ENCODE measurements at places on chromosomes 2 and 18. TPM values are rescaled to one million over a fixed set of nuclear protein-coding genes. Genes with fewer than 3 reads are reported as not detected.

DNA sequence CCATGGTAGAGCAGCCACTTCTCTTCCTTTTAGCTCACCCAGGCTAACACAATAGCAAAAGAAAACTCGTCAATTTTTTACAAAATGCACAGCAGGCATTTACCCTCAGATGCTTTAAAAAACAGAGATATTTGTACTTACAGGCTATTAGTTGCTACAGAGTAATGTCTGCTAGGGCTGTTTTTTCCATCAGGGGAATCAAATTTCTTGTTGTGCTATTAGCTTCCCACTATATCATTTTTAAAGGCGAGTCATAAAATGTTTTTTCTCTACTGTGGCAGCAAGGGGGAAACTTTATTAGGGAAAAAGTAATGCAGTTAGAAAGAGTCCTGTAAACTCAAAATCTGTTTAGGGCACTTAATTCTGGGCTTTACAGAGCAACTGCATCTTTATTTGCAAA lies 277.9 kb upstream of the THSD7B start:
- no peak for DNase-seq

- DNase-seq = no peak
Observed at GRCh38 chr2:36137612-36138011, 218.0 kb upstream of the CRIM1 start.

GRCh38 chr2:240510513-240511210 lies 47.1 kb downstream of the ANKMY1 start:
- no peak for DNase-seq

DNA sequence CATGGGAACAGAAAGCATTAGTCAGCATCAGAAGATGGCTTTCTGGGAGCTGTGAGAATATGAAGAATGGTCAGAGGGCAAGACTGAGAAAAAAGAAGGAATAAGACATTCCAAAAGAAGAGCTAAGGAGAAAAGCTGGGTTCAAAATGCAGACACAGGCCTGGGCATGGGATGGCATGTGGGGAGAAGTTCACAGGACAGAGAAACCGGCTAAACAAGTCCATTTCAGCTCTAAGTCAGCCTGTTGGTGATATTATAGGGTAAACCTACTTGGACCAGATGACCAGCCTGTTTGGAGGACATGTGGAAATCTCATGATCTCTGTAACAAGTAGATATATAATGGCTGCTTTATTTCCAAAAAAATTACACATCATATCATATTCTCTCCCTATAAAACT lies 91.7 kb upstream of the MEIS1 start:
- DNase-seq = no peak

DNA sequence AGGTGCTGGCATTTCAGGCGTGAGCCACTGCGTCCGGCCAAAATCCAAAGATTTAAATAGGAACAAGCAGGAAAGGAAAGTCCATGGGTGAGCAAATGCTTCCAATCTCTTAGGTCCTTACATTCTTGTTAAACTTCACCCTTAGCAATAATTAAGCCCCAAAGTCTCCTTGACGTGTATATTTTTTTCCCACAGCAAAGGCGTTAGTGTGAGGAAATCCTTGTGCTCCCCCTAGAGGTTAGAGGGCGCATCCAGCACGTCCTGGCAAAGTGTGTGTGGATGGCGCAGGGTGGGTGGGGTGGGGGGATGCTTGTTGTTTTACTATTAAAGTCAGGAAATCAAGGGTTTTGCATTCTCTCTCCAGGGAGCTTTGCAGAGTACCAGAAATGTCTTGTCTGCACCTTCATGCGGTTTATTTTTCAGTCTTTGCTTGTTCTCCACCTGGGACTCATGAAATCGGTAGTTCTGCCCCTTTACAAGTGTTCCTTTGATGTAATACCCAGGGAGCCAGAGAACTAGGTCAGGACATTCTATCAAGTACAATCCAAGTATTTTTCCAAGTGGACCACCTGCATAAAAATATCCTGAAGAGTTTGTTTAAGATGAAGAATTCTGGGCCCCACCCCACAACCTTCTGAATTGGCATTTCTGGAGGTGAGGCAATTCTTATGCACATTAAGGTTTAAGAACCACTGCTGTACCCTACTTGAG lies 22.2 kb upstream of the ITSN2 start:
- DNase-seq = peak; percentile 78

DNA sequence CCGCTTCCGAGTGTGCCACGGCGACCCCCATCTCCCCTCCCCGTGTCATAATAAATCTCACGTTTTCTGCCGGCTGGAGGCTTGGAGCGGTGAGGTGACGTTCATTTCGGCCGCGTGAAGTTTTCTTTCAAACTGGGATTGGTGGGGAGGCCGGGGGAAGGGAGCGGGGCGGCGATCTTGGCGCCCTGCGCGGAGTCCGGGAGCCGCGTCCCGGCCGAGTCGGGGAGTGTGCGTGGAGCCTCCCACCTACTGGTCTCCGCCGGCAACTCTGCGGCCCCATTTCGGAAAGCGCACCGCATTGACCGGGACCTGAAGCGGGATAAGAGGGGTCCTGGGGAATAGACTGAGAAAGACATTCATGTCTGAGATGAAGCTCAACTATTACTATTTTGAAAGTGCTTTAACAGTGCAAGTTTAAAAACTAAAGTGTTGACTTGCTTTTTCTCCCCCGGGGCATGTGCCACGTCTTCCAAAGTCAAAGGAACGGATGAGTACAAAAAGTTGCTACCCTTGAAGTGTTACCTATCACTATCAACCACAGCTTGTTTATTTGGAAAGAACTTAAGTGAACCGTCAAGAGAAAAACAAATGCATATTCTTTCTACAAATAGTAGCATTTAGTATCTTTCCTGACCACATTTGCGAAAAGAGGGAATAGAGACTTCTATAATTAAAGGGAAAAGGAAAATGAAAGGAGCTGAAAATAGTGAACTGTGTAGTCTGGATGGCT lies 818 bp upstream of the IKZF2 start:
- peak; percentile 73 for DNase-seq

GRCh38 chr2:200615247-200615646 lies 29.4 kb downstream of the AOX1 start:
- no peak for DNase-seq

DNA sequence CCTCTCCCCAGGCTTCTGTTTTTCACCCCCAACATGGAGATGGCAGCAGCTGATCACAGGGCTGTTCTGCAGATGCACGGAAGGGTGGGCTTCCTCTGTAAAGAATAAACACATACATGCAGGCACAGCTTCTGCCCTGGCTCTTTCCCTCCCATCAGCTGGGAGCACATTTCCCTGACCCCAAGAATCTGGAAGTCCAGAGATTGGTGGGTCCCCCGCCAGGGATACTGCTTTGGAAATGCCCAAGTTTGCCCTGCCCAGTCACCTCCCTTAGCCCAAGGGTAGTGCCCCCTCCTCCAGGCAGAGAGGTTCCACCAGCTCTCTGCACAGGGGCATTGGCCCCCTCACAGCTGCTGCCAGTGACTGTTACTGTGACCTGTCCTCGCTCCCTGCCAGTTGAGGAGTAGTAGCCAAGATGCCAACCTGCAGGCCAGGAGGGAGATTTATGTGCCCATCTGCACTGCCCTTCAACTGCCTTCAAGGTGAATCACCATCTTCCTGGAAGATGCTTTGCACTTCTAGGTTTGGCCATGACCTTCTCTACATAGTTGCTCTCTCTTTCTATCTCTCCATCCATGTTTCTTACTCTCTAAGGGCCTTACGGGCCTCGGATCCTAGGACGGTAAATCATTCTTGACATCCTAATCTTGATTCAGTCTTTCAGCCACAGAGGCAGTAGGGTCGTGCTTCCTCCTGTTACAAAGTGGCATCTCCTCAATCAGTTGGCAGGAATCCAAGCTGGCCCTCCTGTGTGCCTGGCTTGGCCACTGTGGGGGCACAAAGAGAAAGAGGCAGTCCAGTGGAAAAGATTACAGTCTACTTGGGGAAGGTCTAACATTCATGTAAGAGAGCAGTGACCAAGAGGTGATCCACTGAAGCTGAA lies 121.8 kb downstream of the CTIF start:
- no peak for DNase-seq

- no peak for DNase-seq
Observed at GRCh38 chr2:70557171-70557838, 3.7 kb upstream of the TGFA start.

- no peak for DNase-seq
Observed at GRCh38 chr2:42775186-42775585, 11.3 kb upstream of the OXER1 start.

DNA sequence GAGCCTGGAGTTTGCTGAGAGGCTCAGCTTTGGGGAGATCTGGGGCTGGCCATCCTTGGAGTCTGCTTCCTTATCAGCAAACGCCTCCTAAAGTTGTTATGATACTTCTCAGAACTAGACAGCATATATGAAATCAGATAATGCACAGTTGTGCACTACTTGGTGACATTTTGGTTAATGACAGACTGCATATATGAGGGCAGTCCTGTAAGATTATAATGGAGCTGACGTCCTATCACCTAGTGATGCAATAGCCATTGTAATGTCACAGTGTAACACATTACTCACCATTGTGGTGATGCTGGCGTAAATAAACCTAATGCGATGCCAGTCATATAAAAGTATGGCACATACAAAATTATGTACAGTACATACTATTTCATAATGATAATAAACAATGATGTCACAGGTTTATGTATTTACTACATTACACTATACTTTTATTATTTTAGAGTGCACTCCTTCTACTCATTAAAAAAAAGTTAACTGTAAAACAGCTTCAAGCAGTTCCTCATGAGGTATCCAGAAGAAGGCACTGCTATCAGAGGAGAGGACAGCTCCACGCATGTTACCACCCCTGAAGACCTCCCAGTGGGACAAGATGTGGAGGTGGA lies 298.1 kb upstream of the REV1 start:
- no peak for DNase-seq

GRCh38 chr18:58535340-58536201 lies 93.3 kb downstream of the ALPK2 start:
- peak; percentile 86 for DNase-seq

DNA sequence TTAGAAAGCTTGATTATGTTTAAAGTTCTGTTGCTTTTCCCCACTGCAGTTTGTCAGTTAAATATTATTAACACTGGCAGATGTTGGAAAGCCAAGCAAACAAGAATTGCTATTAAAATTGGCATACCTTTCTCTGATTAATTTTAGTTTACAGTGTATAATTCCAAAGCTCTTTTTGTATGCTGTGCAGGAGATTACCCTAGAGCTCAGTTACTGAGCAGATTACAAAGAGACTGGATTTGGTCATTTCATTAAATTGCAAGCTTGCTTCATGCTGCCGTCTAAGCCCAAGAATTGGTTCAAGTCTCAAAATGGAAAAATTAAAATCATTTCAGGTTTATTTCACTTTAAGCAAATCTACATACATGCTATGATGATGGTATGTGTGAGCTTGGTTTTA lies 2.3 kb downstream of the ASAP2 start:
- no peak for DNase-seq

GRCh38 chr2:222930862-222931261 lies 70.0 kb downstream of the ACSL3 start:
- DNase-seq = no peak

DNA sequence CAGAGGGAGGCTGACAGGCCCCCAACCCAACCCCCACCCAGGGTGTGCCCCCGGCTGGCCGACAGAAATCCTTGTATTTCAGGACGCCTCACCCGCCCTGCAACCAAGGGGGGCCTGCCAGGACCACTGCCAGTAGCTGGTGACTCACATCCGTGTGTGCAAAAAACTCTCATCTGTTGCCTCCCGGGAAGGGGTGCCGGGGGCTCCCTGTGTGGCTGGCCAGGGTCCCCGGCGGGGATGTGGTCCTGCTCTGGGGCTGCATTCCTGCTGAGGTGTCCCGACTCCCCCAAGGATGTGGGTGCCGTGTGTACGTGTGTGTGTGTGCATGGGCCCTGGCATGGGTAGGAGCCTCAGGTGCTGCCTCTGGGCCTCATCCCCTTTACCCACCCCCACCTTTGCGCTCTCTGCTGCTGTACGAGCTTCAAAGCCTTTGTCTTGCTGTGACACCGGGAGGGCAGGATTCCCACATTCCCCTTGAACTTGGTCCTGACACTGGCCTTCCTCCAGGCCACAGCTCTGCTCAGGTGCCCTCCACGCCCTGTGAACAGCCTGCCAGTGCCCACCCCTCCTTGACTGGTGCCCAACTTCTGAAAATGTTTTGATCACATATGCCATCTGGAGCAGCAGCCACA lies 226.3 kb upstream of the HDAC4 start:
- DNase-seq = no peak

DNA sequence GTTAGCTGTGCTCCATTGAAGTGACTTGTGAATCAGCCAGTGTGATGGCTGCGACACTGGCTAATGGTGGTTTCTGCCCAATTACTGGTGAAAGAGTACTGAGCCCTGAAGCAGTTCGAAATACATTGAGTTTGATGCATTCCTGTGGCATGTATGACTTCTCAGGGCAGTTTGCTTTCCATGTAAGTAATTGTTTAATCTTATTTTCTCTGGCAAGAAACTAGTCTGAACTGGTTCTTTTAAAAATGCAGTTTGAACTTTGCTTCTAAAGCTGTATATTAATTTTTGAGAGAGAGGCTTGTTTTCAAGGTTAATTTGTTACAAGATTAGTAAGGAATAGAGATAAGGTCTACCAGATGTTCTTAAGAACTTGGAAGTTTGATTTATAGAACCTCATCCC lies 46.7 kb downstream of the GLS start:
- DNase-seq = no peak

GRCh38 chr2:104616856-104617255 lies 237.1 kb upstream of the POU3F3 start:
- DNase-seq = no peak

GRCh38 chr2:25790074-25790790 lies 88.1 kb downstream of the ASXL2 start:
- no peak for DNase-seq

- no peak for DNase-seq
Observed at GRCh38 chr2:108911401-108911800, 77.6 kb downstream of the EDAR start.

GRCh38 chr2:65432227-65433190 lies at the start of gene SPRED2:
SPRED2 (minus strand) TSS chr2:65432599; CDS start chr2:65431987, 612 bp downstream.
- peak; percentile 99 for DNase-seq

GRCh38 chr2:205556841-205557539 lies 125.3 kb upstream of the NRP2 start:
- DNase-seq = no peak

- DNase-seq = no peak
Observed at GRCh38 chr2:161353543-161353942, 45.3 kb downstream of the PSMD14 start.

GRCh38 chr2:174573621-174574081 lies 24.0 kb downstream of the WIPF1 start:
- no peak for DNase-seq

- DNase-seq = no peak
Observed at GRCh38 chr18:3499501-3499900, 49.5 kb downstream of the TGIF1 start.

The NGEF gene
- 1.2 TPM for polyA plus RNA-seq

The ADCY3 gene
- polyA plus RNA-seq = 23.5 TPM

The PLEKHH2 gene
- 4.4 TPM for polyA plus RNA-seq

The PLEK gene
- 6.0 TPM for polyA plus RNA-seq

The LYG2 gene
- 0.56 TPM for polyA plus RNA-seq

The ARMC9 gene
- polyA plus RNA-seq = 4.0 TPM

The AGXT gene
- 0.11 TPM for polyA plus RNA-seq

The PROM2 gene
- 2.8 TPM for polyA plus RNA-seq

The RAX gene
- polyA plus RNA-seq = not detected

The SLC5A6 gene
- 25.8 TPM for polyA plus RNA-seq

The POTEI gene
- polyA plus RNA-seq = 0.05 TPM

The GPR155 gene
- polyA plus RNA-seq = 4.5 TPM

The SERPINB3 gene
- not detected for polyA plus RNA-seq

The GNAL gene
- polyA plus RNA-seq = 3.2 TPM

The IMPA2 gene
- polyA plus RNA-seq = 18.5 TPM

All from muscle of back (tissue), 13 donors.